Neural crest cell (in vitro differentiated cells): ENCODE measurements at places on chromosomes 2 and 18.
A peak's percentile ranks its signal among the peaks of the same experiment; 100 is the strongest.

DNA sequence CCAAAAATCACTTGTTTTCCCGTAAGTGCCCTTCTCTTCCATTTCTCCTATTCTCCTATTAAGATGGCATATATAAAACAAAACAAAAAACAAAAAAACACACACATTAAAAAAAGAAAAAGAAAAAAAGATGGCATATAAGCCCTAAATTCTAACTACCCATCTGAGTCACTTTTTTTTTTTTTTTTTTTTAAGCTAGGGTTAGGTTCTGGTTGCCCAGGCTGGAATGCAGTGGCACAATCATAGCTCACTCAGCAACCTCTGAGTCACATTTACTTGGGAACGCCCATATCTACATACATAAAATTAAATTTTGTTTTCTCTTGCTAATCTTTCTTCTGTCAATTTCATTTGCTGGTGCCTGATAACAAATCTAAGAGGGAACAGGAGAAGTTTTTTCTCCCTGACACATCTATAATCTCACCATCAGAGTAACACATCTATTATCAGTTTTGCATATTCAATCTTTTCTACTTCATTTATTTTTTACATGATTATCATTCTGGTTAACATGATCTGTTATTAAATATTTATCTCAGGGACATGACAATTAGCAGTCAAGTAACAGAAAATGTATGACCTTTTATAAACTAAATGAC is 52.1 kb downstream of the EEF1B2 start:
- DNase-seq, result no peak

GRCh38 chr2:71693286-71694270 is 240.2 kb downstream of the DYSF start:
- no peak for DNase-seq

GRCh38 chr2:122182616-122183355 is 427.3 kb downstream of the TSN start:
- no peak for DNase-seq

DNA sequence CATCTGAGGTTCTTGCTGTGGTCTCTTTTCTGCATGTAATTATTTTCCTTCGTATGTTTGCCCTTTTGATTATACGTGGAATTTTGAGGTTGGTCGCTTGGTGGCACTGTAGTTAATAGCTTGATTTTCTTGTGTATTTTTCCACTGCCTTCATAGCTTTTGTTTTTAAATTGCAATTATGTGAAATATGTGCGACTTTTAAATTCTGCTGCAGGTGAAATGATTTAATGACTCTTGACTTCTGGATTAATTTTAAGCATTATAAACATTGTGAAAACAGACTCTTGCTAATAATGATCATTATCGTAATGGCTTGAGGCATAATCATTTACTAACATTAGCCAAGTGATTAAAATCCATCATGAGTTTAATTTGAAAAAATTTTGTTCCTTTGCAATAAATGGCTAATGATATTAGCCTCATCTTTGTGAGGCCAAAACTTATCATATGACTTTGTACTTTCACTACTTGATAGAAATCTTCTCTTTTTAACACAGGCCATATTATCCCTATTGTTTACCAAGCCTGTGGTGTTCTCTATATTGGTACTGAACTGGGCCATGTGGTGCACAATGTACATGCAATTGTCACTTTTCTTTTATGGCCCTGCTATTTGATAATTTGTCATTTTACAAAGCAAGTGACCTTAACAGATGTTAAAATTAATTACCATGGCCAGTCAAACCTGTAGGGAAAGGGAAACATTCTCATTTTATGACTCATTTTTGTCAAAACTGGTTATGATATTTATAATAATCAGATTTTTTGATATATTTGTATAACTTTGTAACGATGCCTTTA is 62.8 kb upstream of the NEUROD1 start:
- peak; percentile 40 for DNase-seq

GRCh38 chr2:133352719-133353118 is 215.5 kb downstream of the NCKAP5 start:
- no peak for DNase-seq

DNA sequence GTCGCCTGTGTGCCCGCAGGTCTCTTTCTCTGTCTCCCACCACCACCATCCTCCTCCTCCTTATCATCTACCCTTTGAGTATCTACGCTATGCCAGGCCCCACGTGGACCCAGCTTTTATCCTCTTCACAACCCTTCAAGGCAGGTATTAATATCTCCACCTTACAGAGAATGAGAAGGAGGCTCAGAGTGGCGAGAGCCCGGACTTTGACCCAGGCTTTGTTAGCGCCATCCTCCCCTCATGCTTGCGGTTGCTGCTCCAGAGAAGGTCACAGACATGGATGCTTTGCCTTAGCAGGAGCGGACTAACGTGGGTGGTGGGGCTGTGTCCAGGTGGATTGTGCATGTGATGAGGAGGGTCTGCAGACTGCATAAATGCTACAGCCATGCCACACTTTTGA is 119.8 kb downstream of the CELF4 start:
- DNase-seq, result no peak
